ENCODE measurements at places on chromosomes 2 and 18.

- DNase-seq: peak; percentile 25
Observed at GRCh38 chr2:237731663-237732062, 66.9 kb upstream of the RBM44 start.

DNA sequence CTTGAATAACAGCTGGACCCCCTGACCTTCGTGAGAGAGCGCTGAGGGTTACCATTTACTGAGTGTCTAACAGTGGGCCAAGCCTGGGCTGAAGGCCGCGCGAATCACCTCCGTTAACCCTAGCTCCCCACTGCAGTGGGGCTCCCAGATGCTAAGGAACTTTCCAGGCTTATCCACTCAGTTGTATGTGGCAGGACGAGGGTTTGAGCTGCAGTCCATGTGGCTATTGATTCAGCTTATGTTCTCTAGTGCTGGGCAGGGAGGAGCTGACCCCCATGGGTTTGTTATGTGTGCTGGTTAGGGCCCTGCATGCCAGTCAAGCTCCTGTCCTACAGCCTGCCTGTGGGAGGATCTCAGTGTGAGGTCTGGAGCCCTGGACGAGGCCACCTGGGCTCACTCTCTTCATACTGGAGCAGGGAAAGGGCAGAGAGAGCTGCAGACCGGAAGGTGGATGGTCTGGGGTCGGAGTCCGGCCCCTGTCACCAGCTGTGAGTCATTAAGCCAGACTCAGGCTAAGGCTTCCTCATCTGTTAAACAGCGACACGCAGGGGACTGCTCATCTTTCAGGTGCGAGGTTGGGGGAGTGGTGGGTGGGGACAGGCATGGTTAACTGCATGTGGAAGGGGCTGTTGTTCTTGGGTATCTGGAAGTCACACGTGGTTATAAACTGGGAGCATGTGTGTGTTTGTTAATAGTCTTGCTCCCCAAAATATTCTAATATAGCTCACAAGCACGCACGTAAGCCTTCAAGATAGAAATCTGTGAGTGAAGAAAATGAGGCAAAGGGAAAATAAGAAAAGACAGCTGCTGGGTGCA lies 6.6 kb downstream of the PSD4 start:
- DNase-seq: no peak

DNA sequence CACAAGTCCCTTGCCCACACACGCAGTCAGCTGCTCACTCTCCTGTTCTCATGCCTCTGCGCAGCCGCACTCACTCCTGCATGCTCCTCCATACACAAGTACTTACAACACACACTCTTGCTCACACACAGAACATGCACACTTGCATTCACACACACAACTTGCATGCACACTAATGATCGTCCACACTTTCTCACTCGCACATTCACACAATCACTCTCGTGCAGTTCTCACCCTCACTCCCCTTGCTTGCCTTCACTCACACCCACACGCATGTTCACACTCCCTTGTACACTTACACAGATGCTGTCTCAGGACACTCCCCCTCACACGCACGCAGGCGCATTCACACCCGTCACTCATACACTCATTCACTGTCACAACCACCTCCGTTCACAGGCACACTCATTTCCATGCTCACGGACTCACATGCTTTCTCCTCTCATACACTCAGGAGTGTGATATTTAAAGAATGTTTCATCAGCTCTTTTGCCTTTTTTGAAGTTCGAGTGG lies 36.1 kb upstream of the LYPD6B start:
- DNase-seq: no peak

- DNase-seq: no peak
Observed at GRCh38 chr2:15973481-15974401, 33.4 kb downstream of the MYCN start.

DNA sequence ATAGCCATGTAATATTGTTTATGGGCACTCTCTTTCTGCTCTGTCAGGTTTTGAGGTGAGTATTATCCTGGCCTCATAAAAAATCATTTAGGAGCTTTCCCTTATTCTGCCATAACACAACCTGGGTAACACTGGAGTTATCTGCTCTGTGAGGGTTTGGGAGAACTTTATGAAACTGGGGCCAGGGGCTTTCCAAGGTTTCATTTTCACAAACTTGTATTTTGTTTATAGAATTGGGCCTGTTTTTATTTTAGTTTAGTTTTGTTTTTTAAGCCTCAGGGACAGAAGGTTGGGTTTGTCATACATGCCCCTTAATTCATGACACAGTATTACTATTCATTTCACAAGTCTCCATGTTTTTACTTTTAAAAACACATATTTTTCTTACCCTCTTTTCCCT lies 83.5 kb downstream of the IRS1 start:
- no peak for DNase-seq

GRCh38 chr2:208529796-208530195 lies 123.2 kb downstream of the PTH2R start:
- no peak for DNase-seq

- DNase-seq: no peak
Observed at GRCh38 chr2:127032621-127033020, 74.3 kb downstream of the BIN1 start.

GRCh38 chr18:38940863-38941531 lies 1375.4 kb upstream of the CELF4 start:
- peak; percentile 46 for DNase-seq
